T-helper 2 cell (primary cell): ENCODE measurements at places on chromosomes 3 and 15.

DNA sequence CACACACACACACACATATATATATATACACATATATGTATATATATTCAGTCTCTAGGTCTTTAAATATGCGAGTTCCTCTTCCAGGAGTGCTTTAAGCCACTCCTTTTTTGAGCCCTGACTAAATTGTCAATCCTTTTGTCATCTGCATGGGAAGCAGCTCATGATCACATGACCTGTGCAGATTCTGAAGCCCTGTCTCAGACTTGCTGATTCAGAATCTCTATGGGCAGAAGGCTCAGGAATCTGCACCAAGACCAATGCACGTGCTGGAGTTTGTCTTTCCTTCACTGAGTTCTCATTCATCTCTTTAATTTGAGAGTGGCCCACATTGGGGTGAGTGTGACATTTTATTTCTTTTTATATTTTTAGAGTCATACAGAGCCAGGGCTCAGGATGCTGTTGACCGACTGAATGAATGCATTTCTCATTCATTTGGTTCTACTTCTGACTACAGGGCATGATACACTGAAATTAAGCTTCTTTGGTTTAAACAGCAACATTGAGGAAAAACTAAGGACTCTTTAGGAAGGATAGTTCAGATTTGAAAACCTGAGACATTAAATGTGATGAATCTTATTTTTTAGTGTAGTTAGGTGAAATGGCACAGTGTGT is 307.5 kb downstream of the EDEM1 start:
- DNase-seq = no peak

DNA sequence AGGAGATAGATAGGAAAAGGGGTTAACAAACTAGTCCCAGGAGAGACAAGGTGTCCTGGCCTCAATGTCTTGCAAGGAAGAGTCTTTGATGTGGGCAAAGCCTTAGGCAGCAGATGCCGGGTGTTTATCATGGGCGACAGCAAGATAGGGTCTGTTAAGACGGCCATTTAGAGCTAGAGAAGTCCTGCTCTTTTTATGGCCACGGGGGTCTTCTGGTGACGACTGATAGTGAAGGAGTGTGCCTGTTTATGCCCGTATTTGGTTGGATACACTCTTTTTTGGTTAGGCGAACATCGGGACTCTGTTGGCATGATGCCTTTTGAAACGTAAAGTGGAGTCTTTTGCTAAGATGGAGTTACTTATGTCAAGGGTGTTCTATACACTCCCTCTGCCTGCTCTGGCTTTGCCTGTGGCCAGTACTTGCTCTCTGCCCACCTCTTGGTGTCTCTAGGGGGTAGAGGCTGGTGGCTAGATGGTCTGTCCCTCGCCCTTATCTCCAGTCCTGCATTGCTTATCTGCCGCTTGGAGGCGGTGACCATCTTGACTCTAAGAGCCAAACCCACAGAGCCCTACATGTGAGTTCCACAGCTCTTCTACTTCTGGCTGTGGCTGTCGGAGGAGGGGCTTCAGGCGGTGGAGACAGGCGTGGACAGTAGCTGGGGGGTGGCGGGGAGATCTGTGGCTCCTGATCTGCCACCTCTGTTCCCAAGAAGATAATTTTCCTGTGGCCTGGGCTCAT is 55.8 kb upstream of the ZBTB38 start:
- DNase-seq = no peak

DNA sequence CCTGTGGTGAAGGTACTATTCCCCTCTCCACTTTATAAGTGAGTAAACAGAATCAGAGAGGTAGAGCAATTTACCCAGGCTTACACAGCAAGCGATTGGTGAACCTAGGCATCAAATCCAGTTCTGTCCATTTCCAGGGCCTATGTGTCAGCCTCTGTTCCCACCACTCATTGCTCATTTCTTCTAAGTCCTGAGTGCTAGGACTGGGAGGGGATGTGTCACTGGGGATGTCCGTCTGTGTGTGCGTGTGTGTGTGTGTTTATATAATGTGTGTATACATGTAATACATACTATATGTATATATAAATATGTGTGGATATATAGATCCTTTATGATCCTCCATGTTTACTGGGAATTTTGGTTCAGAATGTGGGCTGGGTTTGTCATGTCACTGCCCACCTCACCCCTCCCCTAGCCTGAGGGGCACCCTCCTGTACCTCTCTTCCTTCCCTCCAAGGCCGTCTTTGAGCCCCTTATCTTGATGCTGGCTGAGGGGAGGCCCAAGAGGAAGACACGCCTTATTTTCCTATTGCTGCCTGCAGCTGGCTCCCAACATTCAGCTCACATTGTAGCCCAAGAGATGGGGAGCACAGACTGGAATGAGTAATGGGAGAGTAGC is 2.1 kb downstream of the TMEM43 start:
- DNase-seq = no peak

DNA sequence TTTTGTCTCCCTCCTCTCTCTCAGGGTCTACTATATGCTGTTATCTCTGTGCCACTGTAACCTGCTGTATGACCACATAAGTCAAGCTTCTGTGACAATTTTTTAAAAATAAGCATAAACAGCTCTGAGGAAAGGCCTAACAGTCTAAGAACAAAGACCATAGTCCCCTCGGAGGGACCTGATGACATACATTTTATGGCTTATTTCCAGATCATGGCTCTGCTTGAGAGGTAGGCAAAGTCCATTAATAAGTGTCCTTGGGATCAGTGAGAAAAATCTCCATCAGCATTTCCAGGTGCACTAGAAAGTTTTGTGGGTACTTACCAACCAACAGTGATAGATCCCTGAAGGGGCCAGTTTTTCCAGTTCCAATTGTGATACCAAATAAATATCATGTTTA is 123.8 kb downstream of the TNIK start:
- no peak for DNase-seq

DNA sequence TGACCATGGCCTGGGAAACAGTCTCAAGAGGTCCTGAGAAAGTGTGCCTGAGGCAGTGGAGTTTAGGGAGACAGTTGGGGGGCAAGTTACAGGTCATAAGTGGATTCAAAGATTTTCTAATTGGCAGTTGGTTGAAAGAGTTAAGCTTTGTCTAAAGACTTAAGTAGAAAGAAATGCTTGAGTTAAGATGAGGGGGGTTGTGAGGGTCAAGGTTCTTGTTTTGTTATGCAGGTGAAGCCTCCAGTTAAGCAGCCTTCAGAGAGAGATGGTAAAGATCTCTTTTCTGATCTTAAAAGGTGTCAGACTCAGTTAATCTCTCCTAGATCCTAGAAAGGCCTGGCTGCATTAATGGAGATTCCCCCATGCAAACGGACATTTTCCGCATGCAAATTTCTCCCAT is 356.3 kb upstream of the C2CD4B start:
- DNase-seq = no peak

DNA sequence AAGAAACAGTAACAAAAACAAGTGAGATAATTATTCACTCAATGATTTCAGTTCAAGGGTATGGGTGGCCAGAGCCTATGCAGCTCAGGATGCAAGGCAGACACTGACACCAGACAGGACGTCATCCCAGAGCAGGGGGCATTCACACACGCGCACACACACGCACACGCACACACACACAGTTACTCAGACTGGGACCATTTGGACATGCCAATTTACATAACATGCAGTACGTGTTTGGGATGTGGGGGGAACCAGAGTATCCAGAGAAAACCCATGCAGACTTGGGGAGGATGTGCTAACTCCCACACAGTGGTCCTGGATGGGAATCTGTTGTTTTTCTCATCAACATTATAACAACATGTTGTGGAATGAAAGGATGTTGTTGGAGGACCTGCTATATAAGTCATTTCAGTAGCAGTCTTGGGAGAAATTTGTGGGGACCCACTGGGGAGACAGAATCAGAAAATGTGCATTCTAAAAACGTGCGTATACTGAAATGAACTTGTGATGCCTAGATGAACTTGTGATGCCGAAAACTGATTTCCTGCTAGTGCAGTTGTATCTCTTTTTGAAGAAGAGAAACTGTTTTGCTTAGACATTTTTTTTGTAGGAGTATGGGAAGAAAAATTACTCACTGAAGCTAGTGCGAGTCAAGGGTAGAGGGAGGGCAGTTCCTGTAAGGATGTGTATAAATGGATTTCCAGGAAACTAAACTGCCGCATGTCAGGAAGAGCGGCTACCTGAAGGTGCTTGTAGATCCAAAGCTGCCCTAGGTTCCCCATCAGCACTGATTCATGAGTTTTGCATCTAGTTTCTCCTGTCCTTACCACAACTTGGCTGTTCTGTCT is 25.2 kb downstream of the CD200 start:
- peak; percentile 2 for DNase-seq

DNA sequence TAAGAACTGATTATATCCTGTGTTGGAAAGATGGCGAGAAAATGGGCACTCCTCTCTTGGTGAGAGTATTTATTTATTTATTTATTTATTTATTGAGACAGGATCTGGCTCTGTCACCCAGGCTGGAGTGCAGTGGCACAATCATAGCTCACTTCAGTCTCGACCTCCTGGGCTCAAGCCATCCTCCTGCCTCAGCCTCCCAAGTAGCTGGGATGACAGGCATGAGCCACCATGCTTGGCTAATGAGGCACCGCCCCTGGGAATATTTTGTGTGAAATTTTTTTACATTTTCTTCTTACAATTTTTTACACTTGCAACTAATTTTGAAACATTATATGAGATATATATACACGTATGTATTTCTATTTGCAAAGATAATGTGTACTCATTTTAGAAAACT is 150.5 kb upstream of the PRR20G start:
- DNase-seq = no peak

DNA sequence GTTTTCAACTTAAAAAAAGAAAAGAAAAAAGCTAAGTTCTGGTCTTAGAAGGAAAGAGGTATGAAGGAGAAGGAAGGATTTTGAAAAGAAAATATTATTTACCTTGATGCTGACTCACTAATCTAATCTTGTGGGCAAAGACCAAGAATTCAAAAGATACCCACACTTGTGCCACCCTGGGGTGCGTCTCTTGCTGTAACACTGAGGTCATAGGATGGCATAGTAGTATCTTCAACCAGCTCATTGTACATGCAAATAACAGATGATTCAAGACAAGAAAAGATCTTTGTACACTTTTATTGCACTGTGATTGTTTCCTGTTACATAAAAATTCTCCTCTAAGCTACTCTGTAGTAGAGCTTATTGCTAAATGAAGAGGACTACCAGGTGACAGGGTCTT is 17.3 kb downstream of the PLS1 start:
- DNase-seq = no peak

DNA sequence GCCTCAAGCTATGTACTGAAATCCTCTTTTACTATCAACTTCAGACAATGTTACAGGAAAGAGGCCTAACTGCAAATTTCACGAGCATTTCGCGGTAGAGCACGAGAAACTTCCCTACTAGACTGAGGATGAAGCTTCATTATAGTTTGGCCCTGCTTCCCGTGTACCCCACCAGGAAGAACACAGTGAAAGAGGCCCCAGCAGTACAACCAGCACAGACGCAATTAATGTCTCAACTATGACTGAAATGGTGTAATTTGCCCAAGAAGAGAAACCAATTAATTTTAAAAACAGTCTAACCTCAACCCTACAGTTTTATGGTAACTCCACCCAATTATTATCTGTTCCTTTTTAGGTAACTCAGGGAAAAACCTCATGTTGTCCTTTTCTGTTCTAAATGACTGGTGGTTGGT is 12.1 kb downstream of the CHSY1 start:
- no peak for DNase-seq

- DNase-seq = no peak
Observed at GRCh38 chr3:95511828-95512227, 1302.6 kb upstream of the EPHA6 start.

DNA sequence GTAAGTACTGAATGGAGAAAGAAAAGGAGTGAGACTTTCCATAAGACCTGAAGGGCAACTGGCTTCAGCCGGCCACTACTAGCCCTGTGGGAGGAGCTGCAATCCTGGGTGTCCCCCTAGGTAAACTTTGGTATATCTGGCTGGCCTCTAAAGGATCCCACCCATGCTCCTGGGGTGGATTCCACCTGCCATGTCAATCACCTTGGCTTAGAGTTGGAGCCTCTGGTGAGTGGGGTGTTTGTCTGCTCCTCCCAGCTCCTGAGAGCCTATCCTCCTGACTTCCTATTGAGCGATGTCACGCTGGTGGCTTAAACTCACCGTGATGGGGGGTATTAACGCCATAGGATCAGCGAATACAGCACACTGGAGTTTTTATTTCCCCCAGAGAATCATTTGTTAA is 2.6 kb downstream of the SPTBN5 start:
- no peak for DNase-seq

DNA sequence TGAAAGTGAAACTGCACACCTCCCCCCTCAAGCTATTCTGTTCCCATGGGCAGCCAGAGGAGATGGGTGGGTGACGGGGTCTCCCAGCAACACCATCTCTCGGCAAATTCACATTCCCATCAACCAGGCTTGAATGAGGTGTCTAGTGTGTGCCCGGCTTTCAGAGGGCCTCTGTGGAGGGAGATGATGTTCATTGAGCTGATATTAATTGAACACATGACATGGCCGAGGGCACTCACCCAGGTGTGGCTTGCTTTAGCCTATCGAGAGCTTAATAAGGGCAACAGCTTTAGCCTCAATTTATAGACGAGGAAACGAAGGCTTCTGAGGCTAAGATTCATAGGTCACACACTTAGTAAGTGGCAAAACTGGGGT is 288.0 kb downstream of the UACA start:
- no peak for DNase-seq

GRCh38 chr15:55638764-55639163 is 50.6 kb upstream of the PYGO1 start:
- no peak for DNase-seq

GRCh38 chr3:105260385-105260784 is 106.3 kb upstream of the ALCAM start:
- no peak for DNase-seq

DNA sequence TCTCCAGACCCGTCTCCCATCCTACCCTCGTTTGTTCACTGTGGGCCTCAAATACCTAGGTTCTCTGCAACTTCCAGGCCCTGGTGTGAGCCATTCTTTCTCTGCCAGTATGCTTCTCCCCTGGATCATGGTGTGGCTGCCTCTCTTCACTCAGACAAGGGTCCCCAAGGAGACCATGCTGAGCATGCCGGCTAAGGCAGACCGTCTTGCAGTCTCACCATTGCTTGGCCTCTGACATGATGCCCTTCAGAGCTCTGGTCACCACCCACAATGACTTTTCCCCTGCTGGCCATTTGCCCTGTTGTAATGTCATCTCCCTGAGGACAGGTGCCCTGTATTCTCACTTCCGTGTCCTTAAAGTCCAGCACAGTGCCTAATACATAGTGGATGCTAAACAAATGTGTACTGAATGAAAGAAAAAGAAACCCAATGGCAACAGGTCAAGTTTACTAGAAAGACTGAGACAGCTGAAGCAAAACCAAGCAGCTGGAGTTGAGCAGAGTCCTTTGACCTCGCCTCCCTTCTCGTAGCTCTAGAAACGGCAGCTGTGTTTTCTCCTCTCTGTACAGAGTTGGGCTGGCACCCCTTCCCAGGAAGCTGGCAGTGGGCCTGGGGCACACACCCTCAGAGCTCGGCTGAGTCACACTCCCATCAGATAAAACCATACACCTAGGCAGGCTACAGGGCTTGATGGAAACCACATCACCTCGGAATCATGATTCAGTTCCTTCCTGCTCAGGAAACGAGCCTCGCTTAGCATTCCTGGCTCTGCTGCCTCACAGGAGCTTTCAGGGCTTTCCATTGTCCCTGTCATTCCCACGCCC is 8.6 kb downstream of the TLR9 start:
- DNase-seq = no peak

- no peak for DNase-seq
Observed at GRCh38 chr15:55868707-55869106, 124.7 kb downstream of the NEDD4 start.
